ENCODE measurements at places on chromosomes 13 and 19.
A peak's percentile ranks its signal among the peaks of the same experiment; 100 is the strongest.

- peak; percentile 87 for DNase-seq
Observed at GRCh38 chr19:6519289-6519688, 11.5 kb upstream of the TNFSF9 start.

- no peak for DNase-seq
Observed at GRCh38 chr19:38378866-38379265, 4.5 kb downstream of the PSMD8 start.

- no peak for DNase-seq
Observed at GRCh38 chr19:42480335-42481095, 37.8 kb upstream of the CXCL17 start.

GRCh38 chr13:52377898-52378297 lies 28.1 kb downstream of the THSD1 start:
- no peak for DNase-seq

DNA sequence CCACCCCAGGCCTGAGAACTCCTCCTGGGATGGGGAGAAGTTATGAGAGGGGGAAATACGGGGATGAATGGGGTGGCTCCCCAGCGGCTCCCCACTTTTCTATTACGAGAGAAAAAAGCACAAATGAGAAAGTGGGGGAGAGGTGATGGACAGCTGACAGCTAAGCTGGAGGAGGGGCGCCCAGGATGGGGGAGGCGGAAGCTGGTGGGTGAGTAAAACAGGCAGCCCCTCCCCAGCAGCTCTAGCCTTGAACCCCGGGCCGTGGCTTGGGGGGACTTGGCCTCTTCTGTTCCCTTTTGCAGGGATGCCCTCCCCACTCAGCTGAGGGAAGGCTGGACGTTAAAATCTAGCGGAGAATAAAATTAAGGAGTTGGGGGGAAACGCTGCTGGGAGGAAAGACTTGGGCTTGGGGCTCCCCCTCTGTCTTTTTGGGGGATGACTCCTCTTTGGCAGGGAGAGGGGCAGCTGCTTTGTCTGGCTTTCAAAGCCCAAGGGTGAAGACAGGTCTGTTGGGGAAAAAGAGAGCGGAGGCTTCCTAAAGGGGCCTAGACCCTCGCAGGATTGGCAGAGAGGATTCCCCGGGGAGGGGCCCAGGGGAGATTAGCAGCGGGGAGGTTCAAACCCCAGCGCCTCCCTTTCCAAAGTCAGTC lies 1.4 kb upstream of the SAMD1 start:
- no peak for DNase-seq

All from kidney glomerular epithelial cell (primary cell).